ENCODE measurements at places on chromosomes 12 and 14.

- DNase-seq = no peak
Measured at GRCh38 chr12:22231836-22232235, 102.7 kb downstream of the ST8SIA1 start.

DNA sequence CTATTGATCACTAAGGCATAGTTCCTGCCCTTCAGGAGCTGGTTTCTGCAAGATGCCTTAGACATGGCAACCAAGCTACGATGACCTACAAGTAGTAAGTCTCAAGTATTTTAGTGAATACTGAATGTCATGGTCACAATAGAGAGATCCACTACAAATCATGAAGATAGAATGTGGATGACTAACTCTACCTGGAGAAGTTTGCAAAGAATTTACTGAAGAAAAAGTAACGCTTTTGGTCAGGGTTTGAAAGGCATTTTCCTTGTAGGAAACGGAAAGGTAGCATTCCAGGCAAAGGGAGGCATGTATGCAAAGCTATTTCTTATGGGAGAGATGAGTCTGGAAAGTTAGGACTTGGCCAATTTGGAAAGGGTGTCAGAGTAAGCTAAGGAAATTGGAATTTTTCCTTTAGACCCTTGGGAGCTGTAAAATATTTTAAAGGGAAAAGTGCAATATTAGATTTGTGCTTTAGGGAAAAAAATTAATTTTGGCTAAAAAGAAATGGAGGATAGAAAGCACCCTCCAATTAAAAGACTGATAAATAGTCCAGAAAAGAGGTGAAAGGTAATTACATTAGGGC lies 377.5 kb downstream of the EGLN3 start:
- no peak for DNase-seq

DNA sequence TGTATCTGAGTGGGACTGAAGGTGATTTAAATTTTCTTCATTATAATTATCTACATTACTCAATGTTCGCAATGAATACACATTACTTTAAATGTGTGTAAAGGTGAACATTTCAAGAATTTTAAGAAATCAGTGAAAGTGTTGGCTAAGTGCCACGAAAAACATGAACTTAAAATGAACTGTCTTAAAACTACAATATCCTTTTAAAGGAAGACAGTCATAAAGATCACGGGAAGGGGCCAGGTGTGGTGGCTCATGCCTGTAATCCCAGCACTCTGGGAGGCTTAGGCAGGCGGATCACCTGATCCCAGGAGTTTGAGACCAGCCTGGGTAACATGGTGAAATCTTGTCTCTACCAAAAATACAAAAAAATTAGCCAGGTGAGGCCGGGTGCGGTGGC lies 11.2 kb downstream of the MOK start:
- no peak for DNase-seq

DNA sequence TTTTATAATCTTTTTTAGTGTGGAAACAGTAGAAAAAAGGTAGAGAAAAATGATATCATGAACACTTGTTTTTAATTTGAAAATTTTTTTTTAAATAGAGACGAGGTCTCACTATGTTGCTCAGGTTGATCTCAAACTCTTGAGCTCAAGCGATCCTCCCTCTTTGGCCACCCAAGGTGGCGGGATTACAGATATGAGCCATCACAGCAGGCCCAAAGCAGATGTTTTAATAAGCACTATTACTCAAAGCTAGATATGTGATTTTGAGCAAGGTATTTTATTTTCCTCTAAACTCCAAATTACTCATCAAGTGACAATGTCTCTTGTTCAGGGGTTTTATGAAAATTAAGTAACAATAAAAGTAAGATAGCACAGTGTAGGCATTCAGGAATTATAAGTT lies 10.7 kb upstream of the WDR89 start:
- DNase-seq = no peak

DNA sequence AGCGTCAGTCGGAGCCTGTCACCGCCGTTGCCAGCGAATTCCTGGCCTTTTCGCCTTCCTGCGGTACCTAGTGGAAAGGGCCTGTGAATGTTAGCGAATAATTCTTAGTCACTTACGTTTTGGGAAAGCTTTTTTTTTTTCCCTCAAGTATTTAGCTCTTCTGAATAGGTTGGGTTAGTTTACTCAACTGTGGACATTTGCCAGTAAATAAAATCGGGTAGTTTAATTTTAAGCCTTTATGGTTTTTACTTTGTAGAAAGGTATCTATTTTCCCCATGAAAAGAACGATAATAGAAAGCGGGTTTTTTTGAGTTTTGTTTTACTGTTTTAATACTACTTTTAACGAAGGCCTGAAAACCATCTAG lies 1.7 kb downstream of the YY1 start:
- DNase-seq = no peak

DNA sequence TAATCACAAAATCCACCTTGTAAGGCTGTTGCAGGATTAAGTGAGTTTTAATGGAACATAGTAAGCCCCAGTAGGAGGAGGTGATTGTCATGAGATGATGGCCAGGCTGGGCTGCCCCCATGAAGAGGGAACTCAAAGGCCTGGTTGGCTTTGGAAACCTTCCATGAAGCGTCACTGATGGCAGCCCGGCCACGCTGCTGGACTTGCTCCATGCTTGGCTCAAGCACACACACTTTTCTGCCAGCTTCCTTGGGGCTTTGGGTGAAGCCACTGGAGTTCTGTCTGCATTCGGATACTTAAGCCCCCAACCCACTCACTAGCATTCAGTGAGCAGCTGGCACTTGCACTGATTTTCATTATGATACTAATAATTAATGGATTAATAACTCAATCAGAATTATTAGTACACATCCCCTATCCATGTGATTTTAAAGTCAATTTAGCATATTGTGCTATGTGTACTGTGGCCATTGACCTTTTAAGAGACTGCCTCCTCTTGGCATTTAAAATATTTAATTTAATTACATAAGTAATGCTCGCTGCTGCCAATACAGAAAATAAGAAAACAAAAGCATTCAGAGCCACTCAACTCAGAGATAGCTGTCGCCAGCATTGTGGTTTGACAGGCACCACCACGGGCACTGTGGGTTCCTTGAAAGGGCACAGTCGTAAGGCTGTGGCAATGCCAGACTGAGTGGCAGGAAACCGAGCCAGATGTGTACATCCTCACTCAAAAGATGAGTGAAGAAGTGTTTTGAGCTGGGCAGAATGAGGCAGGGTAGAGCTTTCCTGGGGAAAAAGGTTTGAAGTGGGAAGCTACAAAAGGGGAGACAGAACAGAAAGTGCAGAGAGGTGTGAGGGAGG lies 15.9 kb downstream of the KRT85 start:
- DNase-seq = peak; percentile 36

- no peak for DNase-seq
Measured at GRCh38 chr12:53098354-53098981, 1.0 kb downstream of the IGFBP6 start.
